ENCODE measurements at places on chromosomes 5 and 9.

DNA sequence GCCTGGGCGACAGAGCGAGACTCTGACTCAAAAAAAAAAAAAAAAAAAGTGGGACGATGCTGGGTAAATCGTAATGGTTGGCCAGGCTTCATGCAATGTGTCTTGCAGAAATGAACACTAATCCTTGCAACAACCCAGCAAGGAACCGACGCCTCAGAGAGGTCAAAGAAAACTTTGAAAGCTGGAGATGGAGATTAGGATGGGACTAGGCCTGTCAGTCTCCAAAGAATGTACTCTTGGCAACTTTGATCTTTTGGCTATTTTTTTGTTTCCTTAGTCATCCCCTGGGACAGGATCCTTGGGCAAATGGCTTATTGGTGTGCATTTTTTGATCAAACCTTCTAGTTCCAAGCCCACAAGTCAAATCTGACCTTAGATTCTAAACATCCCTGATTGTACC lies 10.6 kb upstream of the PWWP2A start:
- DNase-seq = no peak

GRCh38 chr5:30104872-30105596 lies 1088.5 kb upstream of the CDH6 start:
- no peak for DNase-seq

DNA sequence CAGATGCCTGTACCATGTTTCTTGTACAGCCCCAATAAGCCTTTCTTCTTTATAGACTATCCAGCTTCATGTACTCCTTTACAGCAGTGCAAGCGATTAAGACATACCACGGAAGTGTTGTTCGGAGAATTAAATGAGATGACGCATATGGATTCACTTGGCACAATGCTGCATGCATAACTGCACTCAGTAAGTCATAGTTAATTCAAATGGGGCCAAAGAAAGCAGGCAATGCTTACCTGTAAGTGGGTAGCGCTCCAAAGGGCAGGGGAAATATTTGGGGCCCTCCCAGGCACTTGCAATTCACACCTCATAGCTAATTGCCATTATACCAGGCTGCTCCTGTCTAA lies 7.7 kb upstream of the ADRA1B start:
- no peak for DNase-seq

- no peak for DNase-seq
These were observed 23.4 kb downstream of the NCS1 start for GRCh38 chr9:130195638-130196037.

- no peak for DNase-seq
These were observed 155.5 kb downstream of the RAB3C start for GRCh38 chr5:58738336-58738735.

DNA sequence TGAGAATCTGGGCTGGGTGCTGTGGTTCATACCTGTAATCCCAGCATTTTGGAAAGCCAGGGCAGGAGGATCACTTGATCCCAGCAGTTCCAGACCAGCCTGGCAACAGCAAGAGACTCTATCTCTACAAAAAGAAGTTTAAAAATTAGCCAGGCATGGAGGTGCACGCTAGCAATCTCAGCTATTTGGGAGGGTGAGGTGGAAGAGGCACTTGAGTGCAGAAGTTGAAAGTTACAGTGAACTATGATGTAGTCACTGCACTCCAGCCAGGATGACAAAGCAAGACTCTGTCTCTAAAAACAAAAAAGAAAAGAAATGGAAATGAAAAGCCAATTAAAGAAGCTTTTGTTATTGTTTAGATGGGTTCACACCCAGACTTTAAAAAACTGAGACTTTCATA lies 131.6 kb upstream of the RASA1 start:
- DNase-seq = no peak

DNA sequence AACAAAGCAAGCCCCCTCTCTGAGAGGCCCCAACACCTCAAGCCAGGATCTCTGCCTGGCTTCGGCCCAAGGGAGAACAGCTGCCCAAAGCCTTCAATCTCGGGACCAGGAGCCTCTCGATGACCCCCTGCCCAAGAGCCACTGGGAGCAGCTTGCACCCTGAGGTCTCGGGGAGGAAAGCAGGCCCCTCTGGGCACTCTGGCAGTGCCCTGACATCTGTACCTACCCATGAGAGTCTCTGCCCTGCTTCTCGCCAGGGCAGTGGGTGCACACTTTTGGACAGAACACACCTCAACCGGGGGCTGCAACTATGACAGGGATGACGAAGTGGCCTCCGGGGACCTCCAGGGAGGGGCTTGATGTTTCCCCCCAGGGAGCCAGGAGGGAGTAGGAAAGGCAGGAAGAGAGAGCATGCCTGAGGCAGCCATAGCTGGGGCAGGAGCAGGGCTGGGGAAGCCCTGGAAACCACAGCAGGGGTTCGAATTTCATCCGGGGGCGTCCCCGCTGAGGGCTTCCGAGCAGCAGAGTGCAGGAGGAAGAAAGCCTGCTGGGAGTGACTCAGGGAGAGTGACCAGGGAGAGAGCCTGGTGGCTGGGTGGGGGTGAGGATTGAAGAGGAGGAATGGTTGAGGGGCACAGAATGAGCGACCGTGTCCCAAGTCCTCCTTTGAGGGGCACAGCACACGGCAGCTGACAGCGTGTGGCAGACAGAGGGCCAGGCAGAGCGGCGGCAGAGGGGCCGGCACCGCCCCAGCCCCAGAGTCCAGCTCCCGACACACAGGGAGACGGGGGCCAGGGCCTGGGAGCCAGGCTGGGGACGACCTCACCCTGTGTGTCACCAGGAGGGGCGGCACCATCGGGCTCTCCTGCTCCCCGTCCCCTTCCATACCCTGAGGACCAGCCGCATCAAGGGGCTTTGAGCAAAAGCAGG lies 1.8 kb downstream of the LPCAT1 start:
- DNase-seq = no peak

- DNase-seq = no peak
These were observed 13.6 kb upstream of the GPX3 start for GRCh38 chr5:151006704-151007334.

- DNase-seq = no peak
These were observed 141.4 kb downstream of the NPR3 start for GRCh38 chr5:32852535-32852934.

GRCh38 chr5:32951003-32951402 lies 239.9 kb downstream of the NPR3 start:
- no peak for DNase-seq

DNA sequence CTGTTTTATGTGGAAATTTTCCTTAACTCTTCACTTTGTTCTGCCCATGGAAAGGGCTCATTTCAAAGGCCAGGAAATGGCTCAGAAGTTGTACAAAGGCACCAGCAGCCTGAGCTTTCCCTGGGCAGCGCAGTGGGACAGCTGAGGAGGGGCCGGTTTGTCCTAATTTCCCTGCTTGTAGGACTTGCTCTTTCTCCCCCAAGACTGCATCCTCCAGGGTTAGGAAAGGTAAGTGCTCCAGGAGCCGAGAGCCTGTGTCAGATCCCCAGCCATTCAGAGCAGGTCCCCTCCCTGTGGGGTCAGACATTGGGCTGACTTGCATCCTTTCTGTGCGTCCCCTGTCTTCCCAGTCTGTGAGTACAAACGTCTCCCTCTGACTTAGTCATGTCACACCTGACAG lies 43.5 kb downstream of the AGXT2 start:
- DNase-seq = no peak

DNA sequence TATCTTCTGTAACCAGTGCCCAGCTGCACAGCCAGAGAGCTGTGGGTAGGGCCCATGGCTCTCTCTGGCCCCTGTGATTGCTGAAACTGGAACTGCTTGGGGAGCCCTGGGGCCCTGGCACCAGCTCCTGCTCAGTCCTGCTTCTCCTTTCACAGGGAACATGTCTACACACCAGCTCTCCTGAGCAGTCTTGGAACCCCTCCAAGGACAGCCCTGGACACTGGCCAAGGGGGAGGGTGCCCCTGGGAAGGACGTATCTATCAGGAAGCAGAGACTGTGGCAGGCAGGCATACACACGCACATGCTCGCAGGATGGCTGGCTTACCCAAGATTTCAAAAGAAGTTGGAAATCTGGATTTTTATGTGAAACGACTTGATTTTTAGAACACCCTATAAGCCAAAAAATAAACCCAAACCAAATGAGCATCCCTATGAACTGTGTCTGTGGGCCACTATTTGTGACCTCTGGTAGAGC lies 8.8 kb upstream of the TRAF1 start:
- DNase-seq = peak; percentile 42

DNA sequence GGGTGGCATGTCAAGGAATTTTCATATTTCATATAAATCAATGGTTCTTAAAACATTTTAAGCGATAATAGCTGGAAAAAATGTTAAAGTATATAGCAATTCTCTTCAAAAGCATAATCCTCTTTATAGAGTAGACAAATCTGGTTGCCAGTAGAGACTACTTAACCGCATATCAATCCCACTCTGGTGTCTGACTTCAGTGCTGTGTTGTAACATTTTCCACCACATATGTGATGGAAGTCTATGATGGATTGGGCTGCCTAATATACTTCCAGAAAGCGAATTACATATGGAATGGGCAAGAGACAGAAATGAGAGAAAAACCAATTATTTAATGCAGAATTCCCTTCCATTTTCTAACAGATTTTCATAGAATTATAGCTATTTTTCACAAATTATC lies 54.3 kb downstream of the FBN2 start:
- no peak for DNase-seq

DNA sequence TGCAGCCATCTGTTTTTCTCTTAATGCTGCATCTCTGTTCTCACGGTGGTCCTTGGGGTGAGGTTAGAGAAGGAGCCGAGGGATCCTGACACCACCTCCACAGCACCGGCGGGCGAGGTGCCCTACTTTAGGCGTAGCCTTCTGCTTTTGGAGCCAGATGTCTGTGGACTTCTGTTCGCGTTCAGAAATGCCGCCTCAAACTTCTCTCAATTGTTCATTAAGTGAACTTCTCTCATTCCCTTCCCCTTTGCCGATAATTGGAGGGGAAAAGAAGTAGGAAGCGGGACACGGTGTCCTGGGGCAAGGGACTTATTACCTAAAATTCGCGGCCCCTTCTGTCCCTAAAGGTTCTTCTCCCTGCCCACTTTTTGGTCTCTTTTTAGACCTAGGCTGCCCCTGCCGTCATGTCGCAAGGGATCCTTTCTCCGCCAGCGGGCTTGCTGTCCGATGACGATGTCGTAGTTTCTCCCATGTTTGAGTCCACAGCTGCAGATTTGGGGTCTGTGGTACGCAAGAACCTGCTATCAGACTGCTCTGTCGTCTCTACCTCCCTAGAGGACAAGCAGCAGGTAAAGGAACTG lies 455 bp downstream of the KIF20A start:
- DNase-seq = no peak

- no peak for DNase-seq
These were observed 109.1 kb downstream of the SUSD1 start for GRCh38 chr9:112065806-112066606.

Measured in T-cell (primary cell).